SJSA1 (cell line): ENCODE measurements at places on chromosomes 3 and 15. TPM values are rescaled to one million over a fixed set of nuclear protein-coding genes. Genes with fewer than 3 reads are reported as not detected.

DNA sequence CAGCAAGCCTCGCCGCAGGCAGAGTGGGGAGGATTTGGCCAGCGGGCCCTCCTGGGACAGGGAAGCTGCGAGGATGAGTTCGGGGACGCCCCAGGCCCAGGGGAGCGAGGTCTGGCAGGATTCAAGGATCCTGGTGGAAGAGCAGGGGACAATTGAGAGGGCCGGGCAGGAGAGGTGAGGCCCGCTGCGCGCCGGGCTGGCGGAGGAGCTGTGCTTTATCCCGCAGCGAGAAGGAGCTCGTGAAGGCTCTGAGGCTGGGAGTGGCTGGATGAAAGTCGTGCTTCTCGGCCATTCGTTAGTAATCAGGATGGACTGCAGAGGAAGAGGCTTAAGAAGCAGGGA lies 3.6 kb downstream of the SLC51A start:
- H3K27me3 ChIP-seq, result no peaks in the 10 kb centered on the region
- no peaks in the 10 kb centered on the region for H3K36me3 ChIP-seq
- DNase-seq, result no peak
- H3K4me1 ChIP-seq, result peaks cover 9% of the 10 kb centered on the region
- H3K27ac ChIP-seq, result no peak overlapping the region

DNA sequence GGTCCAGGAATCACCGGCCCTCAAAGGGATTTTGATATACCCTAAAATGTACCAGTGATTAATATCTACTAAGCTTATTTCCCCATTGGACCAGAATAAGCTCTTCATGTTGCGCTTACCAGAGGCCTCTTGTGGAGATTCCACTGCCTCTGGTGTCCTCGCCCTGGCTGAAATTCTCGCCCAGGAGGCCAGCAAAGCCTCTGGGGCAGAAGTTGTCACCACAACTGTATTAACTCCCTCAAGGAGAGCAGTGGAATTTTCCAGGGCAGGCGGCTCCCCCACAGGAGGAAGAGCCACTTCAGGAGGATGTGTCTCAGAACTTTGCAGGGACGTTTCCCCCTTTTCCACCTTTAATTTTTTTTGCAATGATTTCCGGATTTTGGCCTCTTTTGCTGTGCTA lies 6.9 kb downstream of the DPPA4 start:
- no peaks in the 10 kb centered on the region for H3K36me3 ChIP-seq
- no peaks in the 10 kb centered on the region for H3K27me3 ChIP-seq
- H3K27ac ChIP-seq, result no peak overlapping the region

- H3K4me1 ChIP-seq, result peaks cover 15% of the 10 kb centered on the region
- no peaks in the 10 kb centered on the region for H3K36me3 ChIP-seq
- DNase-seq, result peak; percentile 70
- no peaks in the 10 kb centered on the region for H3K27me3 ChIP-seq
- no peak overlapping the region for H3K4me3 ChIP-seq
- no peak overlapping the region; the same call in 1 of the 2 replicates for H3K27ac ChIP-seq
Observed at GRCh38 chr3:57007521-57008460, 52.7 kb upstream of the SPATA12 start.

- H3K4me3 ChIP-seq, result no peak overlapping the region
- no peak overlapping the region for H3K27ac ChIP-seq
- no peaks in the 10 kb centered on the region for H3K27me3 ChIP-seq
- peaks cover 64% of the 10 kb centered on the region for H3K36me3 ChIP-seq
- peaks cover 14% of the 10 kb centered on the region for H3K4me1 ChIP-seq
Observed at GRCh38 chr3:141881702-141882101, 5.3 kb downstream of the ATP1B3 start.

GRCh38 chr3:188472336-188472735 lies 318.4 kb downstream of the LPP start:
- no peak overlapping the region for H3K4me3 ChIP-seq
- peaks cover 10% of the 10 kb centered on the region for H3K36me3 ChIP-seq
- DNase-seq, result no peak
- peaks cover 54% of the 10 kb centered on the region for H3K4me1 ChIP-seq
- peak overlapping the region; percentile 48 for H3K27ac ChIP-seq

DNA sequence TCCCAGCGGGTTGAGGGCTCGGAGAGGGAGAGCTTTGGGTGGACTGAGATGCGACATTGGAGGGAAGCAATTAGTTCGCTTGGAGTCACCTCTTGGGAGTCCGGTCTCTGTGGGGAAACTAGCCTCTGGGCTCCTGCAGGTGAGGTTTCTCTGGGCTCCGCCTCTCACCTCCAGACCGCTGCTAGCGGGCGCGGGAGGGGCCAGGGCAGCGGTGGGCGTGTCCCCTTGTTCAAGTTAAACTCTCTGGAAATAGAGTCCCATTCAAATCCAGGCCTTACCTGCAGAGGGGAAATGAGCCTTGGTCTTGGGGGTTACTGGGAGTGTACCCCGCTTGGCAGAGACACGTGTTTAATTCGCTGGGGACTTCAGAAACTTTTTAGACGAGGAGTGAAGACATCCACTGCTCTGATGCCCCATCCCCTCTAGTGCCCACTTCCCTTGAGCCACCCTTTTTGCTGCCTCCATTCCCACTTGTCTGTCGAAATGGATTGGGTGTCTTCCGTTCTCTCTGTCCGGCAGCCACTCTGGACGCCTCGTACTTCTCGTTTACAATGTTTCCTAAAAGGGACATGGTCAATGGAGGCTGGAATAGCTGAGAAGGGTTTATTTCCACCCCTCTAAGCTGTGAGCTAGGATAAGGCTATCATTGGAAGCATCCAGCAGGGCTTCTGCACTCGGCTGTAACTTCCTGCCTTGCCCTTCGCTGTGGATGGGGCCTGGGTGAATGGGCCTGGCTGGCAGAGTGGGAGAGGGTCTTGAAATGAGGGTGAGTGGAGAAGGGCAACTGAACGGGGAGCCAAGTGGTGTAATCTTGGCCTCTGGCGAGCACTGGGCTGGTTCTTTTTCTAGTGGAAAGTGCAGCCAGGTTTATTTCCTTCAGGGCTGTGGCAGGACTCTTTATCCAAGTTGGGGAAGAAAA lies 1.1 kb downstream of the MITF start:
- H3K27ac ChIP-seq, result no peak overlapping the region
- 0 out of 2 replicates have a peak, but pooled peaks cover 2% of the 10 kb centered on the region for H3K36me3 ChIP-seq
- no peak for DNase-seq
- H3K27me3 ChIP-seq, result no peaks in the 10 kb centered on the region
- H3K4me1 ChIP-seq, result peaks cover 15% of the 10 kb centered on the region

DNA sequence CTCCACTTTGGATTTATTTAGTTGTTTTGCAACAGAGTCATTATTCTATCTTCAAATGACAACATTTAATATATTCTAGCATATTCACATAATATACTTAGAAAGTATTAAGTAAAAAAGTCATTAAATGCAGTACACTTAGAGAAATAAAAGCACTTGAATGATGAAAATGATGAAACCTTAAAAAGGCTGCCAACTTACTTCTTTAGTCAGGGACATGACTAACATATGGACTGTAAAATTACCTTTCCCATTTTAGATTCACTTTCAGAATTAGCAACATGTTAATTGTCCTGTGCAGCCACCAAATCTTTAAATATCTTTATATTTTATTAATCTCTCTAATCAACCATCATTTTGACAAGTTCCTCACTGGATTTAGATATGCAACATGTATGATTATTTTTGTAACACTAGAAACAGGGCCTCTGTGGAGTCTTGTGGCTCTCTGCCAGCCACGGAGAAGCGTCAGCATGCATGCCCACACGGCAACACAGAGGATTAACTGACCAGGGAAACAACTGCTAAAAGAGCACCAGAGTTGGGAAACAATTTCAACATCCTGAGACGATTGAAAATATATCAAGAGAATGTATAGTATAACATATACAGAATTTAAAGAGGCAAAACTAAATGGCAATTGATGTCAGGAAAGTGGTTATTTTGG lies 95.7 kb downstream of the ANO10 start:
- no peak overlapping the region for H3K4me3 ChIP-seq
- H3K27ac ChIP-seq, result no peak overlapping the region
- no peaks in the 10 kb centered on the region for H3K4me1 ChIP-seq
- no peaks in the 10 kb centered on the region for H3K27me3 ChIP-seq
- H3K36me3 ChIP-seq, result no peaks in the 10 kb centered on the region

DNA sequence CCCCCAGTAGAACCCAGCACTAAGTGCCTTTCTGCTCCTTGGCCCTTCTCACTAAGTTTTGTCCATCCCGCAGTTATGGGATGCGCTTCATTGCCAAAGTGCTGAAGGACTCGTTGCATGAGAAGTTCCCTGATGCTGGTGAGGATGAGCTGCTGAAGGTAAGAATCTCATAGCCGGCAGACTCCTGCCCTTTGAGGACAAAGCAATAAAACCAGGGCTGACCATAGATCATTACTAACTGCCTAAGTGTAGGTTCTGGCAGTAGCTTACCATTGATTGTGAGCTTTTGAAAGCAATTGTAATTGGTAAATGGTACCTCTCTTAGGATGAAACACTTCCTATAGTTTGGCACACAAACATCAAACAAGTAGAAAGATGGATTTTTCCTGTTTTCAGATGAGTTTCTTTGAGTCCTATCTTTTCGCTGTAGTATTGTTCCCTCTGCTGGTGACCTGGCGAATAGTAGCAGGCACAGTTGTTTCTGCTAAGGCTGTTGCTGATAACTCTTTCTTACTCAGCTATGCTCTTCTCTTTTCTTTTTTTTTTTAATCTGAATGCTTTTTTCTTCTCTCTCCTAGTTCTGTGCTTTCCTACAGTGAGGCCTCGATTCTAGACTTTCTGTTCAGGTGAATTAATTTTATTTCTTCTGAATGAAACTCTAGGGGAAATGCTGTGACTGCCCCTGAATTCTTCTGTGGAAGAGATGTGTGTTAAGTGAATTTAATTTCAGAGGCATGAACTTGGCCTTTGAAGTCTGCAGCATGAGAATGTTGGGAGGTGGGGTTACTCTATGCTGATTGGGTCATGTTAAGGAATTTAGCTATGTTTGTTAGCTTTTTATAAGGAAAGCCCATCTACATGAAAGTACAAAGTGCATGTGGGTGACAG lies 47.4 kb upstream of the CRTC3 start:
- no peak overlapping the region for H3K27ac ChIP-seq
- DNase-seq, result peak; percentile 45
- no peak overlapping the region for H3K4me3 ChIP-seq
- no peaks in the 10 kb centered on the region for H3K27me3 ChIP-seq
- H3K4me1 ChIP-seq, result no peaks in the 10 kb centered on the region

DNA sequence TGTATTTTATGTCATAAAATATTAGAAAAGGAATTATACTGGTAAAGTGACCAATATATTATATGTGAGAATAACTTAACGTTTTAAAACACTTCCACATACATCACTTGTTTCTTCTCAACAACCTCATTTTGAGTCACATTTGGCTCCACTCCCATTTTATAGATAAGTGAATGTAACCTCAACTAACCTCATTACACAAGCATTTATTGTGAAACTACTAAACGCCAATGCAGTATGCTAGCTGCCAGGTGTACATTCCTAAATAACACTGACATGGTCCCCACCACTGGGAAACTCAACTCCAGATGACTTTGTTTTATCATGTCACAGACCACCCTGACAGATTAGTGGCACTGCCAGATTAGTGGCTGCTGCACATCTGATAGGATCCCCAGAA lies 249.7 kb upstream of the CNTN4 start:
- H3K27me3 ChIP-seq, result no peaks in the 10 kb centered on the region
- H3K4me3 ChIP-seq, result no peak overlapping the region
- no peaks in the 10 kb centered on the region for H3K36me3 ChIP-seq
- H3K27ac ChIP-seq, result no peak overlapping the region
- DNase-seq, result no peak

DNA sequence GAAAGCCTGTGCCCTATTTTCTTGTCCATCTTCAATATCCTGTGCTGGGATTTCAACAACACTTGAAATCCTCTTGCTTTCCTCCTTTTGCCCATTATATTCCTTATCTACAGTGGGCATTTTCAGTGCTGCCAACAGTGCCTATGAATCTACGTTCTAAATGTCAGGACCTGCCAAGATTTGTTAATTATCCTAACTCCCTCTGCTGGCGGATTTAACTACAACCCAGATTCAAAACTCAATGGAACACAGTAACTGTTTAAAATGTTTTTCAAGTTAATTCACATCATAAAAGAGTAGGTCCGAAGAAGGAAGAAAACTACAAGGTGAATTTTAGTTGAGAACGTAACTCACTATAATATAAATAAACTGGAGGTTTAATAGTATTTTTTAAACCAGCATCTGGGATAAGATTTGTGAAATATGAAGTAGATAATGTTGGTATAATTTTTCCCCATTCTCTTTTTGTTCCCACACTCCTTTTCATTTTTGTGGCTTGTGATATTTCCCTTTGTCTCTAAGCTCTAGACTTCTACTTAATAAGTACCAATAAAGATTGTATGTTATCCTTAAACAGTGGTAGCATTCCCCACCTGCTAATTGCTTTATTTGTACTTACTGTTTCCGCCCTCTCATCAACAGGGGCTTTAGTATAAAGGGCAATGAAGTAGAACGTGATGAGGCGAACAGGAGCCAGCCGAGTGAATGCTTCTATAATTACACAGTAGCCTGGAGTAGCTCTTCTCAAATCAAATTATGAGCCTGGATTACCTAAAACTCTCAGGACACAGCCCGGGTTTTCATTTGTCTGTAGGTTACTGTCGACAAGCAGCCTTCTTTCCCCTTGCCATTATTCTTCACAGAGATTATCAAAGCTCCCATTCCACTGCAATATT lies 302.5 kb upstream of the ATP11B start:
- no peaks in the 10 kb centered on the region for H3K27me3 ChIP-seq
- H3K4me3 ChIP-seq, result no peak overlapping the region
- H3K4me1 ChIP-seq, result peaks cover 24% of the 10 kb centered on the region
- H3K36me3 ChIP-seq, result no peaks in the 10 kb centered on the region
- no peak for DNase-seq
- no peak overlapping the region for H3K27ac ChIP-seq

- H3K4me3 ChIP-seq, result no peak overlapping the region
- H3K36me3 ChIP-seq, result no peaks in the 10 kb centered on the region
- H3K27me3 ChIP-seq, result no peaks in the 10 kb centered on the region
- no peak for DNase-seq
Observed at GRCh38 chr3:120143676-120144075, 49.4 kb upstream of the GSK3B start.

DNA sequence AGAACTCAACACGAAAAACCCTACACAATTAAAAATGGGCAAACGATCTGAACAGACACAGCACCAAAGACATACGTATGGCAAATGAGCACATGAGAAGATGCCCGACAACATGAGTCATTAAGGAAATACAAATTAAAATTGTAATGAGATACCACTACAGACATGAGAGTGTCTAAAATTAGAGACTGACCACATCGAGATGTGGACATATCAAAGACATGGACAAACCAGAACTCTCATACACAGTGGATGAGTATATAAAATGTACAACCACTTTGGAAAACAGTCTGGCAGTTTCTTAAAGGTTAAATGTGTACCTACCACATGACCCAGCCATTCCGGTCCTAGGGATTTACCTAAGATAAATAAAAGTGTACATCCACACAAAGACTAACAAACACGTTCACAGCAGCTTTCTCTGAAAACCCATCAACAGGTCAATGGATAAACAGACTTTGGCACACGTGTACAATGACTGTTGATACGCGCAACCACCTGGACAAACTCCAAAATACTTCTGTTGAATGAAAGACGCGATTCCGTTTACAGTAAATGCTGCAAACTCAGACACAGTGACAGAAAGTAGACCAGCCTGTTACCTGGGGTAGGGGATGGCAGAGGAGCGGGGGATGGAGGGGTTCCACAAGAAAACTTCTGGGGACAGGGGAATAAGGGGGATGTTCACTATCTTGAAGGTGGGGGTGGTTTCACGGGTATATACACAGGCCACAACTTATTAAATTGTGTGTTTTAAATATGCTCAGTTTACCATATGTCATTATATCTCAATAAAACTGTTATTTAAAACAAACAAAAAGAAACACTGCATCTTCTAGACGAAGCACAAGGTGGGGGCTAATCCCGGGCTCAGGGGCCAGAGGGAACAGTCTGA lies 2.1 kb downstream of the TNK2 start:
- no peaks in the 10 kb centered on the region; the same call in 1 of the 2 replicates for H3K27me3 ChIP-seq
- H3K27ac ChIP-seq, result no peak overlapping the region

EBLN2 gene
- total RNA-seq, result 1.1 and 2.1 TPM in 2 replicates

ZPLD1 gene
- not detected in 2 replicates for total RNA-seq

SAMMSON gene
- not detected in 2 replicates for total RNA-seq

CPN2 gene
- not detected in 2 replicates for total RNA-seq

TCF12 gene
- total RNA-seq, result 47.0 and 69.5 TPM in 2 replicates
